ENCODE measurements at places on chromosomes 2 and 18.

DNA sequence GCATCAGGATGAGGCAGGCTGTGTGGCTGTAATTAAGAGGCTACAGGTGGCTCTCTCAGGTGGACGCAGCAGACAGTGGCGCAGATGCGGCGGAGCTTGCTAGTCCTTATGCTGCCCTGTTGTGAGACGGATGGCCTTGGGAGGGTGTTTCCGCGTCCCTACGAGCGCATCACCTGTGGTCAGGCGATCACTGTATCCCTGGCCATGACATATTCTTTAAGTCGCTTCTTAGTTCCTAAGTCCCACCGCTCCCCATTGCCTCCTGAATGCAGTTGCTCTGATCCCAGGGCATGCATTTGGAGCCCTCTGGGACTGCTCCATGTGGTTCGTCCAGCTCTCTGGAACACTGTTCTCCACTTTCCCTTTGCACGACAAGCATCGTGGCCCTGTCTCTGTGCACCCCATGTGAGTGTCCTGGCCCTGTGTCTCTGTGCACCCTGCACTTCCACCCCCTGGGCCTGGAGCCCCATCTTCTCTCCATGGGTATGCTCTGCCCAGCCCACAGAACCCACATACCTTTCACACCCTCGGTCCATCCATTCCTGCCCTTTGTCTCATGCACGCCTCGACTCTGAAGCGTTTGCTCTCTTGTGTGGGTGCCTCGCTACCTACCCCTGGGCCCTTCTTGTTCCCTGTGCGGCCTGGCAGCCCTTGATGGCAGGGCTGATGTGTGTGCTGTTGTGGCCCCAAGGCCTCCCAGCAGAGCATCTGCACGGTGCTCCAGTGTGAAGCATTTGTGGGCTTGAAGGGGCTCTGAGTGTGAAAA, 74.4 kb downstream of the SH3RF3 start:
- DNase-seq: no peak

GRCh38 chr18:75041586-75041985, 167.4 kb downstream of the PTGR3 start:
- no peak for DNase-seq

GRCh38 chr2:97924194-97924593, 71.6 kb downstream of the TMEM131 start:
- no peak for DNase-seq

GRCh38 chr2:50955081-50955480, 76.9 kb downstream of the NRXN1 start:
- no peak for DNase-seq

DNA sequence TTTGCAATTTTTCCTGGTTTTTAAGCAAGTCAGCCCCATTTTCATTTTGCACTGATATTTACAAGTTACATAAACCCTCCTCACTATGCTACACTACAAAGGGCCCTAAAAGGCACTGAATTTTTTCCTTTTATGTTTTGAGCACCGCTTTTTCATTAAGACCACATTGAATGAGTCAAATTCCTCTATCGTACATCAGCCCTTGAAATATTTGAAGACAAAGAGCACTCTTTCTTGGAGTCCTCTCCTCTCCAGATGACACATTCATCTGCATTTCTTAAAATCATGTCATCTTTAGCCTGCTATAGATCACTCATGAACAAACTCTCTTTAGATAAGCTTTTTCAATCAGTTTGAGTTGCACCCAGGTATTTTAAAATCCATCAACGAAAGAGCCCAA, 306.6 kb upstream of the SOX11 start:
- DNase-seq: no peak

Data from caudate nucleus (tissue), 63 donors.